ENCODE measurements at places on chromosomes 11 and 22.

DNA sequence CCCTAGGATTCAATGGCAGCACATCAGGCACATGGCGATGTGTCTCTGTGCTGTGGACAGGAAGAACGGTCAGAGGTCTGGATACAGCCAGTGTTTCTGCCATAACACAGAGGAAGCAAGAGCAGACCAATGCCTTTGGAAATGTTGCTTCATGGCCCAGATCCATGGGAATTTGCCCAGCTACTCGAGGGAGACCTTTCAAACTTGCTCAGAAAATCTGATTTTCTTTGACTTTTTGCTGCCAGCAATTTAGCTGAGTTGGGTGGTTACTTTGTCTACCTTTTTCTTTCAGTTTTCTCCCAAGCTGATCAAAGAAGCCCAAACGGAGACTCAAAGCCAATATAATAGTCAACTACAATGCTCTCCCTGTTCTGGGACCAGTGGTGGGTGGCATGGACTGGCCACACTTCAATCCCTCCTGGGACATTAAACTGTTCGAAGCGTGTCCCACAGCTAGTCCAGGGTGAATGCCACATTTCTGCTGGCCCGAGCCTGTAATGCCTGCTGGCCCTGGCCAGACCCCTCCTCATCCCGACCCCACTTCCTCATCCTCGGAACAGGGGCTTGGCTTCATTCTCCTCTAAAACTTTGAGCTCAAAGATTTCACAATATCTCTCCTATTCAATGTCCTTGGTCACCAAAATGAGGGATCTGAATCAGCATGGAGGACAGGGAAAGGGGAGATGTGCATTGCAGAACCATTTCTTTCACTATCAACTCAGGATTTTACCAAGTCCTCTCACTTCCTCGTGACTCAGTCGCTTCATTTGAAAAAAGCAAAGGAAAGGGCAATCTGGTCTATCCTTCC lies 93.3 kb downstream of the ABTB2 start:
- no peak for DNase-seq

DNA sequence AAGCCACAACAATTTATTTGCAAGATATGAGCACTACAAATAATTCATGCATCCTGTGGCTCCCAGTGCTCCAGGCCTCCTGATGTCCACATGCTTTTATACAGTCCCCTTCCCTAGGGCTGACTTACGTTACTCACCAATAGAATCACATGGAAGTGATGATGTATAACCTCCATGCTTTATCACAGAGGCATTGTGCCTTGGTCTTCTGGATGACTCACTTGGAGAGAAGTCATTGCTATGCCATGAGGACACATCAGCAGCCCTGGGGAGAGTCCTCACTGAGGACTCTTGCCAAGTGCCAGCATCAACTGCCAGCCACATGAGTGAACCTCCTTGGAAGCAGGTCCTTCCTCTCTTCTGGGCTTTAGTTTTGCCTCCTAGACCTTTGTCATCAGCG lies 22.0 kb upstream of the IGSF9B start:
- no peak for DNase-seq

DNA sequence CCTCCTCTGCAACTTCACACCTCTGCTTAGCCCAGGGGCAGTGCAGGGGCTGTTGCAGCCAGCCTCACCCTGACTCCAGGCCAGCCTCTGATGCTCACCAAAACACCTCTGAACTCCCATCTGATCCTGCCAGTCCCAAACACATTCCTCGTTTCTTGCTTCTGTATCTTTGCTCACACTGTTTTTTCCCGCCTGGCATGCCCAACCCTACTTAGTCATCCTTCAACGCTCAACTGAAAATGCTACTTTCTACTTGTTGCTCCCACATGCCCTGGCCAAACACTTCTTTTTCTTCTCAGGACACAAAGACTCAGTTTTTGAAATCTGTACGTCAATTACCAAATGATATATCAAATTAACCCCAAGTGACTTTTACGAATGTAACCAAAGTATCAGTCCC lies 140.8 kb upstream of the ZBED5 start:
- DNase-seq, result no peak

DNA sequence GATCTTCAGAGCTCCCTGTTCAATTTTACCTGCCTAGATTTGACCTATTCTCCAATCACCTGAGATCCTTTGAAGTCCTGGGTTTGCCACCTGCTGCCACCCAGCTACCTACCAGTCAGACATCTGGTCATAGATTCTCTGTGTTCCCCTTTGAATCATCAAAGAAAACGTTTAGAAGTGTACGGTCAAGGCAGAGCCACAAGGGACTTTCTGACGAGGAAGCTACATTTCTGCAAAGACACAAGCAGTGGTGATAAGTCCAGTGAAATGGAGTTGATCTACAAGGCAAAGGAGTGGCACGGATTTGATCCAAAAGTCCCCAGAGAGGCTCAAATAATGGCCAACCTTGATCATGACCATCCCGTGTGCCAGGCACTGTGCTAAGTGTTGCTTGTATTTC lies 549.9 kb downstream of the MIAT start:
- no peak for DNase-seq

DNA sequence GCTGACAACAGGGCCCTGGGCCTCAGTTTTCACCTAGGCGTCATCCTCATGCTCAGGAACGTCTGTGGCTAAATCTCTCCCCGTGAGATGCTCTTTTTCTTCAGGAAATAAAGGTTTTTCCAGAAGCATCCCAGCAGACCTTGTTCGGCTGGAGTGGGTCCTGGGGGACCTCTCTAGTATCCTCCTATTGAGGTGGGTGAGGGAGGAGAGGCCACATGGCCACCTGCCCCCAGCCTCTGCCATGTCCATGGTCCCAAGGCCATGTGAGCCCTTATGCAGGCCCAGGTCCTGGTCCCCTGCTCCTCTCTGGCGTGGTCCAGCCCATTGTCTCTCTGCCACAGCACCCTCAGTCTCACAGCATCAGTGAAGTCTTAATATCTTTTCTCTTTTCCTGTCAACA lies 22.0 kb downstream of the ALG12 start:
- DNase-seq, result no peak

- DNase-seq, result peak; percentile 34
Measured at GRCh38 chr22:17120711-17121232, 388 bp downstream of the TMEM121B start.

- DNase-seq, result peak; percentile 7
Measured at GRCh38 chr11:130102301-130103249, 32.9 kb downstream of the APLP2 start.

- no peak for DNase-seq
Measured at GRCh38 chr11:38818720-38819119, 2220.7 kb upstream of the RAG2 start.

DNA sequence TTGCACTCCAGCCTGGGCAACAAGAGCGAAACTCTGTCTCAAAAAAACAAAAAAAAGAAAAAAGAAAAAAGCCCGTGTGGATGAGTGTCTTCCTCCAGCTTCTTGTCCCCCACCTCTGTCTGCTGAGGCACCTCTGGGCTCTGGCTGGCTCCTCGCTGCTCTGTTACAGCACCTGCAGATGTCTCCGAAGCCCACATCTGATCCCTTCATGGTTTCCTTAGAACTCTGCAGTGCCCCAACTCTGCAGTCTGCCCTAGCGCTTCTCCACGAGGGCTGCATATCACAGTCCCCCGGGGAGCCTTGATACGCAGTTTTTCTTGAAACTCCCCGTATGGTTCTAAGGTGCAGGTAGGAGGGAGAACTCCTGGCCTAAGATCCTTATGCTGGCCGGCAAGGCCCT lies 15.9 kb downstream of the KCTD17 start:
- DNase-seq, result no peak

GRCh38 chr11:44516688-44517507 lies 48.6 kb upstream of the CD82 start:
- no peak for DNase-seq

DNA sequence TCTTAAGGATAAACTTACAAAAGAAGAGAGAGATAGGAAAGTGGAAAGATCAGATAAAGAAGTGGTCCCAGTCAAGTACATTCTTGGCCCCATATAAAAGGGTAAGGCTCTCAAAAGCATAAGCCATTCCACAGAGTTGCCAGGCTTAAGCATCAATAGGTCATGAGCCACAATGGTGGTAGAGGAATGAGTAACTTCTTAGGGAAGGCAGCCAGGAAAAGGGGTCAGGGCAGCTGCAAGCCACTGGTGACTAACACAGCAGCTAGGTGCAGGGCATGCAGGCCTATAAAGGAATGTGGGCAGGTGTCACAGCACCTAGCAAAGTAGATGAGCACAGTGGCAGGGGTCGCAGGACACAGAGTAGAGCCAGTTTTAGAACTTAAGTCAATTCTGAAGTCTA lies 302.6 kb upstream of the FAT3 start:
- DNase-seq, result no peak

DNA sequence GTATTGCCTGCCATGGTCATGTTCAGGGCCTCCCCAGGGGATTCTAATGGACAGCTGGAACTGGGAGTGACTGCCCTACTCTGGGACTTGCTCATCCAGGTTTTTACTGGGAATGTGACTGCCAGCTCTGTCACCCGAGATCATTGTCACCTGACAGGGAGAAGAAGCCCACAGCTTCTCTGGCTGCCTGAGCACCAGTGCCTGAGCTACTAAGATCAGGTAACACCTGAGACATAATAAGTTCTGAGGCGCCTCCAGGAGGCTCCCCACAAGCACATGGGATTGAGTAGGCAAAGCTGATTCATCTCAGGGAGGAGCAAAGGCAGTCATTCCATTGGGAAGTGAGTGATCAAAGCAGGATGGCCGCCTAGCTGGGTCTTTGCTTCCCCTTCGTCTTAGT lies 84.2 kb upstream of the GALNT18 start:
- DNase-seq, result no peak

DNA sequence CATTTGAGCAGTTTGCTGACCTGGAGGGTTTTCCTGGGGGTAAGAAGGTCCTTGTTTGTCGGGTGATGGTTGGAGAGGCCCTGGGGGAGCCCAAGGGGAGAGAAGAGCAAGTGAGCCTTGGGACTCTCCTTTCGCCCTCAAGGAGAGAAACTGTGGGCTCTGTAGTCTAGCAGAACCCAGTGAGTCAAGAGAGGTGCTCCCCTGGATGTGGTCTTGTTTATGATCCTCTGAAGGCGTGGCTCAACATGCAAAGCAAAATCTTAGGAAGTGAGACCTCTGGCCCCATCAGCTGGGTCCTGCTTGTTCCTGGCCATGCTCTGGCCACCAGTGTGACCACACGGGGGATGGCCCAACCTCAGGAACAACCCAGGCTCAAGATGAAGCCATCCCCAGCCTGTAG lies 66.5 kb upstream of the ALX4 start:
- no peak for DNase-seq

- no peak for DNase-seq
Measured at GRCh38 chr22:49203859-49204598, 623.6 kb downstream of the BRD1 start.

DNA sequence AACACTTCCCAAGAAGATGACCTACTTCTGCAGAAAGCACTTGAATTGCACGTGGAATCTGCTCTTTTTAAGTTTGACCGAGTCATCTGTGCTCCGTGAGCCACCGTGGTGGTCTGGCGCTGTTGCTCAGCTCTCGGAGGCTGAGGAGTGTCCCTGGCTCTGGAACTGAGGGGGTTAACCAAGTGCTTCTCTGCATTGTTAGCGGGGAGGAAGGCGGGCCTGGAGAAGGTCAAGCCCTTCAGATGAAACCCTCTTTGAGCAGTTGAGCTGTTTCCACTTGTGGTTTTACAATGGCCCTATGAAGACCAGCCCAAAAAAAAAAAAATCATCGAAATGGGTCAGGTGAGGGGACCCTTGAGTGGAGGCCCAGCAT lies 286.4 kb downstream of the NTM start:
- DNase-seq, result no peak

Measured in adipocyte (in vitro differentiated cells).